ENCODE measurements at places on chromosomes 5 and 9.

GRCh38 chr5:125049721-125050702, 303.6 kb upstream of the ZNF608 start:
- DNase-seq = no peak

- DNase-seq = no peak
Measured at GRCh38 chr9:131585375-131585774, 40.1 kb downstream of the PRRT1B start.

DNA sequence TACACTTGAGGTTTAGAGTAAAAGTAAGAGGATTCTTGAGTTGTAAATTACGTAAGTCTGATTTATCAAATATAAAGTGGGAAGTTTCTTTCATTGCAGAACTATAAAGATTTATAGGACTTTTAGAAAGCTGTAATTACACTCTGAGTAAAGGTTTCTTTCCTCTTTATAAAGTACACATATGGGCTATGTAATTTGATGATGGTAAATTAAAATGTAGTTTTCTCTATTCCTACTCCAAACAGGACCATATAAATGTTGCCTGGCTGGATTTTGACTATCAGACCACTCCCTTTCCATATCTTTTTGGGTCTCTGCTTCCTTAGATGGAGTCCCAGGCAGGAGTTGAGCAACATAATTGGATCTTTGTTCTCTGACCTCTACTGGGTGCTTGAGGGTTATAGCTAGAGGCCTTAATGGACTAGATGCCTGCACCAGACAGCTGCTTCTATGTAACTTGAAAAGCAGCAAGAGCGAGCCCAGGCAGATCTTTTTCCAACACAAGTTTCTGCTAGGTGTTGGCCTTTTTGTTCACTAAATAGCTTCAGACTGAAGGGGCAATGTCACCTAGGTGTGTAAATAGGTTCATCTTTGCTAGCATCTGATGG, 11.4 kb upstream of the TEX48 start:
- no peak for DNase-seq

DNA sequence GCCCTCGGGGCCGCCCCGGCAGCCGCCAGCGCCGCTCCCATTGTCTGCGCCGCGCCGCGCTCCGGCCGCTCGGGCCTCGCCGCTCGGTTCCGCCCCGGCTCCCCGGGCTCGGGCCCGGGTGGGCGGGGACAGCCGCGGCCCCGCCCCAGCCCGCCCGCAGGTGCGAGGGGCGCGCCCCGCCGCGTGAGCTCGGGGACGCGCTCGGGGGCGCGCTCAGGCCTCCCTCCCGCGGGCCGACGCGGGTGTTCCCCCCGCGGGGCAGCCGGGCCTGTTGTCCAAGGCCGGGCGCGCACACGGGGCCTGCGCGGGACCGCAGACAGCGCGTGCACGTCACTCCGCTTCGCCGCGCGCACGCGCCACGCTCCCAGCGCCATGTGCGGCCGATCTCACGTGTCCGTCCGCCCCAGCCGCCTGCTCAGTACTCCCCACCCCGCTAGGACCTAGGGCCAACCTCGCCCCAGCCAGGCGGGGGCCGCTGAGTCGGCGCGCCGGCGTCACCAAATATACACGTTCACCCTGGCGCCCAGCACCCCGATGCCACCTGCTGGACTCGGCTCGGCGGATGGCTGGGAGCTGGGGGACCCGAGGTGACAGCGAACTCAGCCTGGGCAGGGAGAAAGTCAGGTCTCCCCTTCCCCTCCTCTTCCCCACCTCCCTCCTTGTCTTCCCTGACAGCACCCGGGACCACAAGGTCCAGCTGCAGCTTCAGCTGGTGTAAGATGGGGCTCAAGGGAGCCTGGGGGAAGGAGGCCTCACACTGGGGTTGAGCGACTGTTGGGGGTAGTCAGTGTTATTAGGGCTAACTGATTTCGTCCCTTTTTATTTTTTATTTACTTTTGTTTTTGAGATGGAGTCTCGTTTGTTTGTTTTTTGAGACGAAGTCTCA, 14.3 kb downstream of the GBGT1 start:
- peak; percentile 84 for DNase-seq

DNA sequence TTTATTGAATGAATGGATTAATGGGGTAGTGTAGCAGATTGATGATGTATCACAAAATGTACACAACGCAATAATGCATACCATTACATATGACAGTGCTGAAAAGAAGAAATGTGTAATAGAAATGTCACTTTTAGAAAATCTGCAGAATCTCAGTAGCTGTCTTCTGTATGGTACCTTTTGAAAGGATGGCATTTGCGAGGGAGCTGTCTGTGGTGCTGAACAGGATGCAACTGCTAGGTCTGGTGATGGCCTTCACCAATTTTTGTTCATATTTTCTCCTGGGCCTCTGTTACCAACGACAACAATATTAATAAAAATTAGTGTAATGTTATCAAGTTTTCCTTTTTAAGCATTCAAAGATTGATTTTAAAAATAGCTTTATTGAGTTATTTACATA, 36.2 kb upstream of the OTULIN start:
- DNase-seq = peak; percentile 86

DNA sequence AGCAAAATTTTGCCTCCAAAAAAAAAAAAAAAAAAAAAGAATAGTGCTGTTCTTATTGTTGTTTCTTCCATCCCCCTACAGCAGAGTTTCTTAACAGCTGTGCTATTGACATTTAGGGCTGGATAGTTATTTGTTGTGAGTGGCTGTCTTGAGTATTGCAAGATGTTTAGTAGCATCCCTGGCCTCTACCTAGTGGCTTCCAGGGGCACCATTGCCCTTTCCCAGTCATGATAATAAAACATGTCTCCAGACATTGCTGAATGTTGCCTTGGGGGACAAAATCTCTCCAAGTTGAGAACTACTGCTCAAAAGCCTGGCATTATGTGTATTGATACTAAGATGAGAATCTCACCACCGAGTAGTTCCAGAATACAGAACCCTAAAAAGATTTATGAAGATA, 108.7 kb downstream of the PALM2AKAP2 start:
- no peak for DNase-seq

- DNase-seq = no peak
Measured at GRCh38 chr9:91177661-91178280, 183.9 kb downstream of the AUH start.

GRCh38 chr9:7579351-7579750, 220.2 kb downstream of the DMAC1 start:
- no peak for DNase-seq

- no peak for DNase-seq
Measured at GRCh38 chr9:134624621-134625181, 16.9 kb upstream of the COL5A1 start.

DNA sequence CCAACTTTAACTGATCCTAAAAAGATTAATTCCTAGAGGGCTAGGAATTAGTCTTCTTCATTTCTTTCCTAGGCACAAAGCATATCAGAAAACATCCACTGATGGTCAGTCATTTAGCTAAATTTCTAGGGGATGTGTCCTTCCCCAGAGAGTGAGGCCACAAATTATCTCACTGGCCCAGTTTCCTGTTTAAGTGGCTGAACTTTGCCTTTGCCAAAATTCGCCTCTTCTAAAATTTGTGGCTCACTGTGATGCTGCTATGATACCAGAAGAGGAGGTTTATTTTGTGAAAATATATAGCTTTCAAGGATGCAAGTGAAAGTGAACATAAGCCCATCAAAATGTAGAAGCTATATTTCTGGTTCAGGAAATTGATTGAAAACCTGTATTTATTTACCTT, 98.1 kb upstream of the FER start:
- no peak for DNase-seq

- no peak for DNase-seq
Measured at GRCh38 chr9:8769153-8769552, 969.6 kb upstream of the DMAC1 start.

- no peak for DNase-seq
Measured at GRCh38 chr9:14344053-14344524, 30.1 kb upstream of the NFIB start.
